ENCODE measurements at places on chromosomes 2 and 18. TPM values are rescaled to one million over a fixed set of nuclear protein-coding genes. Genes with fewer than 3 reads are reported as not detected.

DNA sequence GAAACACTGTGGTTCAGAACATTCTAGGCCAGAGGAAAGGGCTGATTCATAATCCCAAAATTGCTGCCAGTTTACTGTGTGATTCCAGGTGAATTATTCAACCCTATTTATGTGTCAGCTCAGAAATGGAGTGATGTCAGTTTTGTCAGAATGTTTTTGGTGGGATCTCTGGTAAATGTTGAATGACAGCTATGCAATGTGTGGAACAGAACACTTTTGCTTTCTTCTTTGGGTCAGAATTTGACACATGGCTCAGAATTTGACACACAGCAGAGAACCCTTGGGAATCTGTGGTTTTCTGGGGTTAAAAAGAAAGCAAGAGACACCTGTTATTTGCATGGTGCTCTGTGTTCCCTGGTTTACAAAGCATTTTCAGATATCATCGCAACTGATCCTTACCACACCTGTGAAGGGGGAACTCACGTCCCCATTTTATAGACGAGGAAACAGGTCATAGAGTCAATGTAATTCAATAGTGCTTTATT, 1.6 kb upstream of the MTA3 start:
- peak overlapping the region; percentile 4 for H3K27ac ChIP-seq
- H3K27me3 ChIP-seq, result peaks cover 4% of the 10 kb centered on the region
- peaks cover 20% of the 10 kb centered on the region for H3K4me1 ChIP-seq
- DNase-seq, result no peak
- H3K36me3 ChIP-seq, result peaks cover 4% of the 10 kb centered on the region

GRCh38 chr18:73683409-73684238, 464.0 kb downstream of the FBXO15 start:
- H3K27ac ChIP-seq, result no peak overlapping the region
- no peaks in the 10 kb centered on the region for H3K27me3 ChIP-seq
- H3K4me1 ChIP-seq, result no peaks in the 10 kb centered on the region
- H3K36me3 ChIP-seq, result no peaks in the 10 kb centered on the region
- no peak overlapping the region for H3K4me3 ChIP-seq
- DNase-seq, result no peak

- DNase-seq, result no peak
- H3K27ac ChIP-seq, result no peak overlapping the region
- H3K36me3 ChIP-seq, result no peaks in the 10 kb centered on the region
- peaks cover 11% of the 10 kb centered on the region for H3K4me1 ChIP-seq
Measured at GRCh38 chr2:38912619-38913018, 22.9 kb downstream of the ARHGEF33 start.

The CNTNAP5 gene
- total RNA-seq, result not detected

DNA sequence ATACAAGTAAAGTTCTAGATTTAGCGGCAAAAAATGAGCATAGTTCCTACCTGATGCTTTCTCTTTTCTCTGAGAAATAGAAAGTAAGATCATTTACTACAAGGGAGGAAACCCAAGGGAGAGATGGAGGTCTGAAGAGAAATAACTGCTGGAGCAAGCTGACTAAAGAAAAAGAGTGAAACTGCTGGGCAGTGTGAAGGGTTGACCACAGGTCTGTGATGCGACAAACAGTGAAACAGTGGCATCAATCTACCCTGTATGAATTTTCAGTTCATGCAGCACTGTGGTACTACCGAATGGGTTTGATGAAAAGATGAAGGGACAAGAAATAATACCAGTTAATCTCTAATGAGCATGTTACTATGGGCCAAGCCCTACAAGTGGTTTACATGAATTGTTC, 52.2 kb downstream of the CUL3 start:
- peaks cover 50% of the 10 kb centered on the region for H3K4me1 ChIP-seq
- DNase-seq, result no peak
- no peaks in the 10 kb centered on the region for H3K27me3 ChIP-seq
- no peak overlapping the region for H3K4me3 ChIP-seq
- peaks cover 16% of the 10 kb centered on the region for H3K36me3 ChIP-seq

DNA sequence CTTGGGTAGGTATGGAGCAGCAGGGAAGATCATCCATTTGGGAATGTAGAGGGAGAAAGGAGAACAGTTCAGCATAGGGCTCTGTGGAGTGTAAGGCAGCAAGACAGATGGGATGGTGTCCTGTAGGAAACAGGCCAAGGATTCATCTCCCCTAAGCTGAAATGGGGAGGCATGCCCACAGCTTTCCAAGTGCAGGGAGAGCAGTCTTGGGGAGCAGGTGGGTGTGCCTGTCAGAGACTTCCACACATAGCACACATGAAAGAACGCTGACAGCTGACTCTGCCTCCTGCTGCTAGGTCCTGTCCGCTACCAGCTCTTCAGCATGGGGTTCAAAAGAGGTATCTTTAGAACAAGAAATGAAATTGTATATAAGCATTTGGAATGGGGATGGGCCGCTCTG, 9.0 kb downstream of the SETBP1 start:
- DNase-seq, result no peak
- no peaks in the 10 kb centered on the region for H3K4me1 ChIP-seq
- H3K4me3 ChIP-seq, result no peak overlapping the region
- H3K36me3 ChIP-seq, result peaks cover 4% of the 10 kb centered on the region
- H3K27ac ChIP-seq, result no peak overlapping the region

- H3K27me3 ChIP-seq, result no peaks in the 10 kb centered on the region
- H3K4me3 ChIP-seq, result no peak overlapping the region
- H3K36me3 ChIP-seq, result peaks cover 18% of the 10 kb centered on the region
Measured at GRCh38 chr2:174364628-174365027, 29.9 kb downstream of the SP9 start.

The NEURL3 gene
- 0.44 TPM for total RNA-seq

The FOSL2 gene
- total RNA-seq, result 114 TPM

The PARD3B gene
- 1.5 TPM for total RNA-seq

GRCh38 chr2:147348931-147349555, 495.8 kb upstream of the ACVR2A start:
- H3K27ac ChIP-seq, result no peak overlapping the region
- H3K36me3 ChIP-seq, result peaks cover 3% of the 10 kb centered on the region
- H3K4me1 ChIP-seq, result no peaks in the 10 kb centered on the region
- H3K27me3 ChIP-seq, result no peaks in the 10 kb centered on the region
- no peak overlapping the region for H3K4me3 ChIP-seq

- H3K36me3 ChIP-seq, result no peaks in the 10 kb centered on the region
- peak overlapping the region; percentile 19 for H3K4me3 ChIP-seq
- DNase-seq, result no peak
- peaks cover 27% of the 10 kb centered on the region for H3K4me1 ChIP-seq
- H3K27ac ChIP-seq, result peak overlapping the region; percentile 96
Measured at GRCh38 chr18:48997985-48998831, 47.4 kb upstream of the SMAD7 start.

The RNF144A gene
- 15.1 TPM for total RNA-seq

The MSTN gene
- 0.10 TPM for total RNA-seq

DNA sequence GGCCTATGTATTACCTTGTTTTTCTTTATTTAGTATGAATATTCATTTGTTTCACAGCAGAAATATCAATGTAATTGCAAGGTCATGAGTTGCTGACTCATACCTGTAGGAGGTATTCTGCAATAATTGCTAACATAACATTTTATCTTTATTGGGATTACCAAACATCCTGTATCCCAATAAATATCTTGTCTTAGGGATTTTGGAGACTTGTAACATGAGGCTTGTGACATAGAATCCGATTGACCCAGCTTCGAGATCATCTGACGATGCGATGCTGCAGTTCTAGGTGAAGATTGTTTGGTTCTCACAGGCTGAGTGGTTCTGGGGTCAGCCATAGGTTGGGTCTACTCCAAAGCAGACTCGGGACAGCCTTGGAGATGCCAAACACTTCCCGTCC, 133.4 kb upstream of the RND3 start:
- H3K27me3 ChIP-seq, result no peaks in the 10 kb centered on the region
- H3K27ac ChIP-seq, result no peak overlapping the region
- H3K4me3 ChIP-seq, result no peak overlapping the region
- H3K4me1 ChIP-seq, result no peaks in the 10 kb centered on the region
- DNase-seq, result no peak

DNA sequence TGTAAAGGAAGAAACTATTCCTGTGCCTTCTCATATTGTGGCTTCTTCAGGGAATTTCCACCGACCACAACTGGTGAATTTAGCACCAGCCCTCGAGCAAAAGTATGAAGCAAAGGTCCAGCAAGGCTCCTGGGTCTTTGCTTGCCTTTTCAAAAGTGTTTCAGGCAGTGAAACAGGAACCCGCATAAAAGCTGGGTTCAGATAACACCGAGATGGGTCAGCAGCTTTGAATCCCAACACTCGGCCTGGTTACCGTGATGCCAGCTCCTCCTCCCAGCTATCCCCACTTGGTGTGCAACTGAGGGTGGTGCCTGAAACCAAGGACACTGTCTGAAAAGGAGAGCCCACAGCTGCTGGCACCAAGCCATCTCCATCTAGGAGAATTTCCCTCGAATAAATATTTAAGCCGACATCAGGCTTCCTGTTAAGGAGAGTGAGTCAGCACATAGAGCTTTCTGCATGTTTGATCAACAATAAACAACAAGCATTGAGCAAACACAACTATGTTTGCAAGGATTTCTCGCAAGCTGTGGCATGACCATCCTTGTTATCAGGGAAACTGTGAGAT, 69.5 kb downstream of the ANTXR1 start:
- H3K4me3 ChIP-seq, result no peak overlapping the region
- DNase-seq, result no peak
- H3K4me1 ChIP-seq, result peaks cover 2% of the 10 kb centered on the region
- H3K36me3 ChIP-seq, result peaks cover 3% of the 10 kb centered on the region
- no peak overlapping the region for H3K27ac ChIP-seq
- peaks cover 70% of the 10 kb centered on the region for H3K27me3 ChIP-seq

GRCh38 chr2:121232626-121233265, 52.3 kb downstream of the TFCP2L1 start:
- no peaks in the 10 kb centered on the region for H3K36me3 ChIP-seq
- no peak overlapping the region for H3K27ac ChIP-seq
- no peaks in the 10 kb centered on the region for H3K4me1 ChIP-seq
- DNase-seq, result no peak
- peaks cover 26% of the 10 kb centered on the region for H3K27me3 ChIP-seq
- no peak overlapping the region for H3K4me3 ChIP-seq

GRCh38 chr2:31980674-31981356, 30.0 kb downstream of the MEMO1 start:
- H3K27ac ChIP-seq, result peak overlapping the region; percentile 88
- peaks cover 24% of the 10 kb centered on the region for H3K4me1 ChIP-seq
- H3K4me3 ChIP-seq, result no peak overlapping the region
- peaks cover 2% of the 10 kb centered on the region for H3K36me3 ChIP-seq
- no peak for DNase-seq

- H3K4me1 ChIP-seq, result no peaks in the 10 kb centered on the region
- H3K27me3 ChIP-seq, result peaks cover 46% of the 10 kb centered on the region
- H3K36me3 ChIP-seq, result no peaks in the 10 kb centered on the region
- H3K4me3 ChIP-seq, result no peak overlapping the region
- no peak for DNase-seq
Measured at GRCh38 chr2:86290596-86291327, 46.7 kb downstream of the REEP1 start.

- peak overlapping the region; percentile 97 for H3K27ac ChIP-seq
- no peaks in the 10 kb centered on the region for H3K27me3 ChIP-seq
- peaks cover 2% of the 10 kb centered on the region for H3K36me3 ChIP-seq
- H3K4me1 ChIP-seq, result peaks cover 47% of the 10 kb centered on the region
- peak; percentile 58 for DNase-seq
Measured at GRCh38 chr2:218398437-218399390, 954 bp upstream of the CTDSP1 start.
